Kidney epithelial cell (primary cell): ENCODE measurements at places on chromosomes 6 and 20.

DNA sequence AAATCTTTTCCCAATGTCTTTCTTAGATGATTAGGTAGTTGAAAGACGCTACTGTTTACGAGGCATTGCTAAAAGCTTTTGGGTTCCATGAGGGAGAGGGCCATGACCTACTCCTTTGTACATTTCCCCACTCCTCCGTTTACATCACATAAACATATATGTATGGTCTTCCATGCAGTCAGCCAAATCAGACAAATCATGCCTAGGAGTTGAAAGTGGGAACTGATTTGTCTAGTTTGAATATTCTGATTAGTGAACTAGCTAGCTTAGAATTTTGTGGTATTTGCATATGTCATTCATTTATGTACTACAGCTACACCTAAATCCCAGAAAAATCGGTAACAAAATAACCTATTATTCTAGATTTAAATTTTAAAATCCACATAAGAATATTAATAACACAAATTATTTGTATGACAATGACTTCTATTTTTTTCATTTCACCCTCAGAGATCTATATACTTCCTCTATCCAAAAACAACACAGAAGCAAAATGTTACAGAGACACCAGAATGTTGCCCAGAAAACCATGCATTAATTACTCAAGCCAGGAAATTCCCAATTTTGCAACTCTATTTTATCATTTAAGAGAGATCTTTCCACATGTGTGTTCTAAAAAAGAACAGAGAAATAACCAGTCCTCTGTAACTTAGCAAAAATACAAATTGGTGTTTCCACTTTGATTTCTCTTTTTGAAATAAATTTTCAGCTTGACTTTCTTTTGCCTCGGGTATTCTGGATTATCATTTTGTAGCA, 231.9 kb downstream of the LAMA2 start:
- no peak for DNase-seq

DNA sequence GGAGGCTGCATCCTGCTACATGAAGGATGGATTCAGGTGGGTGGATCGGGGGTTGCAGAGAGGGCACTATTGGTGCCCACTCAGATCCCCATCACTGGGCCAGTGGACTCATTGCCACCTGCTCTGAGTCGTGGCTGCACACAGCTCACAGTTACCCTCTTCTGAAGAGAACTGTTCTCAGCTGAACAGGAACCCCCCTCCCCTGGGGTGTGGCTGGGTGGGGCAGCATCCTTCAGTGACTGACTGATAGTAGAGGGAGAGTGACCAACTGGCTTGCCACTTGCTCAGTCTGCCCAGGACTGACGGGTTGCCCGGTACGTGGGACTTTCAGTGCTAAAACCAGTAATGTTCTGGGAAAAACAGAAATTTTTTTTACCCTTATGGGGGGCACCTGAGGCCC, 494.0 kb upstream of the CHD6 start:
- DNase-seq, result no peak

GRCh38 chr20:33783256-33783655, 27.9 kb upstream of the CHMP4B start:
- no peak for DNase-seq

DNA sequence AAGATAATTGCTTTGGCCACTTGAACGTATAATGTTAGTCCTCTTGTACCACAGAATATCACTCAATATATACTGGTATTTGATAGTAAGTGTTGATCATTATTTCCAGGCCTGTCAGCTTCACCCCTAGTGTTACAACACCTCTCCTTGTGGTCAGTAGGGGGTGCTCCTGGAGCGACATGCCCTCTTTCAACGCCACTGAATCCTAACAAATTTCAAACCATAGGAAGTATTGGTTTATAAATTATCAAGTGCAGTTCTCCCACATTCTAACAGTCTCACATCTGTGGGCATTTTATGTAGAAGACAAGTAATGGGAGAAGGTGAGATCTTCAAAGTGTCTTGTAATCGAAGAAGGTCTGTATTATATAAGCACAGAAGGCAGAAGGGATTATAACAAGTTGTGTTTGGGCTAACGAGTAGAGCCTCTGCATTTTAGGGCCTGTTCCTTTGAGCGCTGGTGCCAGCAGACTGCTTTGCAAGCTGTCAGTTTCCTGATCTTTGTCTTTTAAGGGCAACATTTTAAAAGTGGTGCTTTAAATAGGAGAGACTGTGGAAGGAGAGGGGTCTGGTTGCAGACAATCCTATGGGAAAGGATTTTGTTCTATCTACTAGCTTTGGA, 57.1 kb upstream of the CEP162 start:
- no peak for DNase-seq

DNA sequence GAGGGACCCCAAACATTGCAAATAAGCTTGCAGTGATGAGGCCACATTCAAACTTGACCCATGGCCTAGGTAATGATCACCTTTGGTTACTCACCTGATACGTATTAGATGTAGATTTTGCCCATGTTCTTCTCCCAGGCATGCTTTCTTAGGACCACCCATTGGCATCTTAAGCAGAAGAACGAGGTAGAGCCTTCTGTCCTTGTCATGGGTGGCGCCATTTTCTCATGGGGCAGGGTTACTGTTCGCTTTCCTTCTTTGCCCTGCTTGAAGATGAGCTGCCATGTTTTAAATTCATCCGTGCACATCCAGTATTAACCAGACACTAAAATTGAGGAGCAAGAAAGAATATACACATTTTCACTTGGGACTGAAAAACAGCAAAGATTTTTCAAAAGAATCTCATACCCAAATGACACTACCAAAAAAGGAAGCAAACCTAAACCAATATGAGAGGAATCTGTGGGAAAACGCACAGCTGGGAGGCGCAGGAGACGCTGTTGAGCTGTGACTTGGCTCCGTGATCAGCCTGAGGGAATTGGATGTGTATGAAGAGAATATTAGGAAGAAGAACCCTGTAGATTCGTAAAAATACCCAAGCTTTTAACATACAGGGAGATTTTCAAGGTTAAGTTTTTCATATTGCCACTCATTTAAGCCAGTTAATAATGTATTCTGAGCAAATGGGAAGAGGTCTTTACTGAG, 36.6 kb downstream of the GMPR start:
- no peak for DNase-seq

- DNase-seq, result no peak
Observed at GRCh38 chr6:83872386-83873118, 13.1 kb downstream of the CYB5R4 start.
